Peyer's patch (tissue), 4 donors: ENCODE measurements at places on chromosomes 16 and 17.
A peak's percentile ranks its signal among the peaks of the same experiment; 100 is the strongest.

GRCh38 chr16:87160234-87160636 lies 157.0 kb downstream of the C16orf95 start:
- H3K27me3 ChIP-seq: no peaks in the 10 kb centered on the region
- H3K4me1 ChIP-seq: no peaks in the 10 kb centered on the region
- H3K36me3 ChIP-seq: no peaks in the 10 kb centered on the region

GRCh38 chr16:20515688-20516090 lies 60.5 kb downstream of the ACSM2B start:
- no peak overlapping the region for H3K27ac ChIP-seq
- H3K27me3 ChIP-seq: no peaks in the 10 kb centered on the region
- H3K4me1 ChIP-seq: no peaks in the 10 kb centered on the region
- no peak for DNase-seq
- H3K4me3 ChIP-seq: no peak overlapping the region
- H3K36me3 ChIP-seq: no peaks in the 10 kb centered on the region

DNA sequence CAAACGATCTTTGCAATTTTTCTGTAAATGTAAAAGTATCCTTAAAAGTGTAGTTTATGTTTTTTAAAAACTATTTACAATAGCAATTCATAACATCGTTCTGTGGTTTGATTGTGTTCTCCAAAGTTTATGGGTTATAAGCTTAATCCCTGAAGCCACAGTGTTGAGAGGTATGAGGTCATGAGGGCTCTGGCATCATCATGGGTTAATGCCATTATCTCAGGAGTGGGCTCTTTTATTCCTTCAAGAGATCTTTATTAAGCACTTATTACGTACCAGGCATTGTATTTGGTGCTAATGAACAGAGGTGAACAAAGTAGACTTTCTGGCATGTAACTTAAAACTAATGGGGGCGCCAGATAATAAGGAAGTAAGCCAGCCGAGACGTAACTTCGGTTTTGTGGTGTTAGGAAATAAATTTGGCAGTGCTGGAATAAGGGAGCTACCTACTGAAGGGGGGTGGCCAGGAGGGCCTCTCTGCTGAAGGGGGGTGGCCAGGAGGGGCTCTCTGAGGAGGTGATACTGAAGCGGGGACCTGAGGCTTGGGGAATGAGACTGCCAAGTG lies 158.1 kb downstream of the VPS53 start:
- H3K4me1 ChIP-seq: no peaks in the 10 kb centered on the region
- no peak overlapping the region for H3K27ac ChIP-seq
- H3K4me3 ChIP-seq: no peak overlapping the region
- H3K27me3 ChIP-seq: no peaks in the 10 kb centered on the region
- H3K36me3 ChIP-seq: no peaks in the 10 kb centered on the region

DNA sequence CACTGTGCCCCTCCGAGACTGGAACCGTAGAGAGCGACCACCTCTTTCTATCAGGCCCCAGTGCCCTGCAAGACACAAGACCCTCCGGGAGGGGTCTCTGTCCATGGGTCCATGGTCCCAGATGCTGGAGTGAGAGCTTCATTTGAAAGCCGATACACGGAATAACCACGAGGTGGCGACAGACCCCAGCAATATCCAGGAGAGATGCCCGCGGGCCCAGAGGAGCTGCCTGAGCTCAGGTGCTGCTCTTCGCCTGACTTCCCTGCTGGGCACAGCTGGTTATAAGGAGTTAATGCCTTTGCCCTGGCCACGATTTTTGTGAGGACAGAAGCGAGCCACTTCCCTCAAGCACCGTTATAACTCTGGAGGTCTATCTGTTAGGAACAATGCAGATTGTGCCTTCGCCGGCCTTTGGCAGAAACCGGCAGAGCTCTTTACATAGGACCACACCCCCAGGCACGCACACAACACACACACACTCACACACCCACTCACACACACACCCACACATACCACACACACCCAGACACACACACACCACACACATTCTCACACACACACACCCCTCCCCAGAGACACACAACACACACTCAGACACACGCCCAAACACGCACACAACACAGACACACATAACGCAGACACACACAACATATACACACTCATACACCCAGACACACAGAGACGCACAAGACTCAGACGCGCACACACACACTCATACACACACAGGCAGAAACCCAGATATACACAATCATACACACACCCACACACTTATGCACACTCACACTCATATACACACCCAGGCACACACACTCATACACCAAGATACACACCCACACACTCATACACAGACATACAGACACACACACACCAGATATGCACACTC lies 436.4 kb downstream of the SOX9 start:
- no peaks in the 10 kb centered on the region for H3K27me3 ChIP-seq
- no peak overlapping the region for H3K27ac ChIP-seq
- H3K4me1 ChIP-seq: no peaks in the 10 kb centered on the region
- DNase-seq: peak; percentile 84
- no peaks in the 10 kb centered on the region for H3K36me3 ChIP-seq

GRCh38 chr17:69870751-69871199 lies 204.2 kb upstream of the KCNJ16 start:
- H3K4me3 ChIP-seq: no peak overlapping the region
- no peak overlapping the region for H3K27ac ChIP-seq
- no peaks in the 10 kb centered on the region for H3K36me3 ChIP-seq
- DNase-seq: no peak
